ENCODE measurements at places on chromosomes 7 and 10.

DNA sequence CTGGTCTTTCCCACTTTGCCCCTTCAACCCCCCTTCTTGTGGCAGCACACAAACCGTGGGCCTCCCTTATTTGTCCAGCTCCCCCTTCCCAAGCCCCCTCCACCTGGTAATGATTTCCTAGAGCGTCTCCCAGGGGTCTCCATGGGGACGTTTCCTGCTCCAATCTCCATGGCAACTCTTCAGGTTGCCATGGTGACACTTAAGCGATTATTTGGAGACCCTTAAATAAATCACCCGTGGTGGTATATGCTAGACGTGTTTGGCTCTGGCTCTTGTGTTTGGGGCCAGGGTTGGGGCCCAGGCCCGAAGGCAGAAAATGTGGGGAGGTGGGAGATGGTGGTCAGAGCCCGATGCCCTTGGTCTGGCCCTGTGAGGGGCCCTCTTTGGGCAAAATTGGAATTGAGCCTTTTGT is 41.1 kb upstream of the DLG5 start:
- no peak for DNase-seq

DNA sequence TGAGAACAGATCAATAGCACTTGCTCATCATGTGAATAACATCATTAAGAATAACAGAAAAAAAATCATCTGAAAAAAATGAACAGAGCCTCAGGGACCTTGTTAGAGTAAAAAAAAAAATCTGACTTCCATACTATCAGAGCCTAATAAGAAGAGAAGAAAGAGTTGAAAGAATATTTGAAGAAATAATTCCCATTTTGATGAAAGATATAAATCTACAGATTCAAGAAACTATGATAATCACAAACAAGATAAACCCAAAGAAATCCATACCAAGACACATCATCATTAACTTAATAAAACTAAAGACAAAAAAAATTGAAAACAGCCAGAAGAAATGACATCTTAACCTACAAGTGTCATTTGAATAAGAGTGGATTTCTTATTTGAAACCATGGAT is 134.4 kb downstream of the BMS1 start:
- no peak for DNase-seq

DNA sequence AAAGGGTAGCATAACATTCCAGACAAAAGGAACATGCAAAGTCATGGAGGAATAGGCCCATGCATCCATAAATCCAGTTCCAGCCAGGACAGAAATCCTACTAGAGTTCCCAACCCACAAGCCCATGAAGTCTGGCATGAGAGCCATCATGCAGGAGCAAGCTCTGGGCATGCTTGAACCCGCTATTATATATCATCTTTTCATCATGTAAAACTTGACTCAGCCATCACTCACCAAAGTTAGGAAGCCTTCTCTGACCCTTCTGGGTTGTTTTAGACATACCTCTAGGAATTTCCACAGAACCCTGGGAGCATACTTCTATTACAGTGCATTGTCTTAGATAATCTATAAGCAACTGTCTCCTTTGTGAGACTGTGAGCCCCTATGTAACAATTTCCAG is 293.0 kb upstream of the NPSR1 start:
- no peak for DNase-seq

DNA sequence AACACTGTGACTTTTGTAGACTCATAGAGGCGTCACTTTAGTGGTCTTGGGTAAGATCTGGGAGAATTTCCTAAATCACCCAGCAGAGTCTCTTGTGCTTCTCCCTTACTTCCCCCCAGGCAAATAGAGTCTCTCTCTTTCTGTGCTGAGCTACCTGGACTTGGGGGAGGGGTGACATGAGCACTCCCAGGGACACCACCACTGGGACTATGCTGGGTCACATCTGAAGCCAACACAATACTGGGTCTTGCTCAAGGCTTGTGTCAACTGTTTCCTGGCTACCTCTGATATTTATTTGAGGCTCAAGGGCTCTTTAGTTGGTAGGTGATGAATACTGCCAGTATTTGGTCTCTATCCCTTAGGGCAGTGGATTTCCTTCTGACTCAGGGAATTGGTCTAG is 214.6 kb upstream of the TPK1 start:
- DNase-seq = no peak

DNA sequence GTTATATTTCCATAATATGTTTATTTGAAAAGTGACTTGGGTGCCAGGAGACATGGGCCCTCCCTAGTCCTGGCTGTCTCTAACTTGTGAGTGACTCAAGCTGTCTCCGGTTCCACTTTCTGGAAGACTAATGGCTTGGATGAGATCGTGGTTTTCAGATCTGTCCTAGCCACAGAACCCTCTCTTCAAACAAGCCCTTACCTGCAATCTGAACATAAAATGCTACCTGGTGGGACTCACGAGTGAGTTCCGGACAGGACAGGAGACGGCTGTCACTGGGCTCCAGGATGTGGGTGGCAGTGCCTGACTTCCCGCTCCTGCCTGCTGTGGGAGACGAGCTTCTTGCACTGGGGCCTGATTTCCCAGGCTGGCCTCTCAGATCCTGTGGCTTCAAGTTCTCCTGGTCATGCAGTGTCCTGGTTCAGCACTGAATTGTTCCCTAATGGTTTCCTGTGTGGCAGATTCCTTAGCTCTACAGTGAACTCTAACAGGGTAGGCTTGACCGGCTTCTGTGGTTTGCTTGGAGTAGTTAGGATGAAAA is 26.0 kb upstream of the PFKFB3 start:
- DNase-seq = no peak

DNA sequence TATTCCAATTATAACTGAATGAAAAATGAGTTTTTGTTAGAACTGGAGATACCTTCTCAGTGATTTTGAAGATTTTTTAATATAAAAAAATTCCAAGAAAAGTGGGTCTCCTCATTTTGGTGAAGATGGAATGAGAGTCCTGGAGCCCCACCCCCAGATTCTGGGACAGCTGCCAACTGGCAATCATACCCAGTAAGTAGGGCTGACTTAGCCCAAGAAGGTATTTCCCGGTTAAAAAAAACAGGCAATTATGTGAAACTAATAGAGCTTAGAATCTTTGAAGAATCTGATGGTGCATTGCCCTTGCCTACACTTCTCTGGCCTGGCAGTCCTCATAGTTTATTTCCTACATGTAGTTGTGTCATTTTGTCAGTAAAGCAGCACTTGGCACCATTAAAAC is 52.8 kb upstream of the VWDE start:
- no peak for DNase-seq

GRCh38 chr10:63343476-63343875 is 122.3 kb downstream of the JMJD1C start:
- no peak for DNase-seq

DNA sequence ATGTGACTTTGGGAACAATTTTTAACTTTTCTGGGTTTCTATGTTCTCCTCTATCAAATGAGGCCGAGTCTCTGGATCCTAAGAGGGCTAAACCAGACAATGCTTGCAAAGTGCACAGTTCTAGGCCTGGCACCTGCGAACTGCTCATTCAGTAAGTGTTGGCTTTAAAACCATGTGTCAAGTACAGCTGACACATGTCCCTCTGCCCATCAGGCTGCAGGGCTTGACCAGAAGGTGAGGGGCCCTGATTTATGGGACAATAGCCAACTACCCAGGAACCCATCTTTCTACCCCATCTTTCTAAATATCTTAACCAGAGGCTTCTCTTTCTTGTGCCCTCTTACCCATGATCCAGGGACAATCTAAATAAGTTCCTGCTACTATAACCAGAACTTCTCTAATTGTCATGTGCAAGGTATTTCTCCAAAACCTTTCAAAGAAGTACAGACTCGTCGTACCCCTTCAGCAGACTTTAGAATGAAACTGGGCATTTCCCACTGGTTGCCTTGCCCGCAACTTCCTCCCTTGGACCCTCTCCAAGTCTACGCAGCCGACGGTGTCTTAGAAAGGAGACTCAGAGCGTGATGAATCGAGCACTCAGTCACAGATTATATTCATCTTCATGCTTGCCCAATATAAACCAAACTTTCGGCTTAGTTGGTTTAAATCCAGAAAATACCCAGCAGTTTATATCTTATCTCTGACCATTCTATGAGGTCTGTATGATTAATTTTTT is 69.8 kb upstream of the STEAP1B start:
- peak; percentile 27 for DNase-seq

DNA sequence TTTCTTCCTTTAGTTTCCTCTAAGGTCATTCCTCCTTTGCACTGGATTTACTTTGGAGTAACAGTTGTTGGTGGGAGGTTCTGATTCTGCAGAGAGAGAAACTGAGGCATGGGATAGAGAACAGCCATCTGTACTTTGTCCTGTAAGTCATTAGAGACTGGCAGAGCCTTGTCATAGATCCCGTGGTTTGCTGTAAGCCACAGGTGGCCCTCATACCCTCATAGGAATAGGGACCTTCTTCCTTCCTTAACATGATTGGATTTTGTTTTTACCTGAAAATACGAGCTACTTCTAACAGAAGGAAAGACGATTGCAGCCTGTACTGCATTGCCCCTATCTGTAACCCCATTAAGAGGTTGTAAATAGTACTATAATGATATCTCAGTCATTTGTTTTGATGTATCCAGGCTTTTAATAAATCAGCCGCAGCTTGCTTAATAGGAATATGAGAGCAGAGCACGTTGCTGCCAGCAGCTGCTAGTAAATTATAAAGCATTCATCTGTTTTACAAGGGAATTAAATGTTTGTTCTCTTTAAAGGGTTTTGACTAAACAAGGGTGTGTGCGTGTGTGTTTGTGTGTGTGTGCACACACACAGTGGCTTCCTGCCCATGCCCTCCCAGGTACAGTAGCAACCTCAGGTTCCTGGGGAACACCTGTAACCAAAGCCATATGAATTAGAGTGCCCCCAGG is 249.8 kb downstream of the AUTS2 start:
- no peak for DNase-seq

- no peak for DNase-seq
Observed at GRCh38 chr7:111690364-111691111, 128.2 kb upstream of the IMMP2L start.

- DNase-seq = no peak
Observed at GRCh38 chr10:99280472-99280871, 44.8 kb upstream of the HPSE2 start.

- DNase-seq = no peak
Observed at GRCh38 chr7:7989133-7989532, 20.5 kb downstream of the GLCCI1 start.

DNA sequence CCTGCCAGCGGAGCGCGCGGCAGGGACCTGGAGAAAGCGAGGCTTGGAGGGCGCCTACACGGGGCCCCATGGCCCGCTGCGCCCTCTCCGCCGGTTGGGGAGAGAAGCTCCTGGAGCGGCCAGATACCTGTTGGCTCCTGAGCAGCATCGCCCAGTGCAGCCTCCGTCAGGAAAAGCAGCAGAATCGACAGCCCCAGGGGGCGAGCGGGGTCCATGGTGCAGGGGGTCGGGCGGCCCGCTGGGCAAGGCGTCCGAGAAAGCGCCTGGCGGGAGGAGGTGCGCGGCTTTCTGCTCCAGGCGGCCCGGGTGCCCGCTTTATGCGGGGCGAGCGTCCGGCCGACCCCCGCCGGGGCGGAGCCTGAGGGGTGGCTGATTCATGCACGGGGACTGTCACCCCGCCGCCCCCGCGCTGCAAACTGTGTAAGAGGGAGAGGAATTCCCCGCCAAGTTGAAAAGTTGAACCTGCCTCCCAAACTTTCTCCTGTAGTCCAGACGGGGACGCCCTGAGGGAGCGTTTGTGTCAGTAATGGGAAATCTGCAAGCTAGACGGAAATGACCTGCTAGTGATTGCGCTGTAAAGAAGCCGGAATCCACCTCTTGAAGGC is at the start of gene TFPI2:
TFPI2 (minus strand) TSS at position 290 of the 605 bp plus-strand sequence; CDS start at position 215, 75 bp downstream.
- peak; percentile 48 for DNase-seq

DNA sequence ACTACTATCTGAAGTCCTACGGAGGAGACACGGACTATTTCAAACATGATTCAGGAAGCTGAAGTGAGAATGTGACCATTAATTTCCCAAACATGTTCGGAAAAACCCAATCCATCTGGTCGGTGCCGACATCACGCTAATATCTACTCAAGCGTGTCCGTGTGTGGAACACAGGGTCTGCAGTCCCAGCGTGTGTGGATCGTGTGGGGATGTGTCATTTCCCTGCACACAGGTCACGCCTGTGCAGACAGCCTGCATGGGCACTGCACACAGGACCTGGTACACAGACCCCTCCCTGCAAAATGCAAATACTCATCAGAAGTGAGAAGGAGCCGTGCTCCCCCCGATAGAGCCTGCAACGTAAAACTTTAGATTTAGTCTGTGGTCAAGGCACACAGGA is 57.8 kb downstream of the CARD11 start:
- DNase-seq = no peak

GRCh38 chr7:117470777-117471176 is 9.0 kb upstream of the CFTR start:
- DNase-seq = no peak

DNA sequence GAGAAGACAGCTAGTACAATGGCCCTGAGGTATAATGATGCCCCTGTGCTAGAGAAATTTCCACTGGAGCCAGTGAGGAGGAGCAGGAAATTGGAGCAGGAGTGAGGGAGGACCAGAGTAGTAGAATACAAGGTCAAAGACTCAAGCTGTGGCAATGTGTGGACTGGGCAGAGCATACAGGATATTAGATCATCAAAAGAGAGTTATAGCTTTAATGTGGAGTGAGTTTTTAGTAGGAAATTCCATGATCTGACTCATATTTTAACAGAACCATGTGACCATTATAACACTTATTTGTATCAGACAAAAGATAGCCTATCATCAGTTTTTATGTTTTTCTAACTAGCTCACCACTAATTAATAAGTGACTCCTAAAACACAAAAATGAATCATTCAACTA is 154.1 kb downstream of the DGKB start:
- no peak for DNase-seq

- DNase-seq = no peak
Observed at GRCh38 chr10:13512564-13512963, 16.2 kb downstream of the BEND7 start.

GRCh38 chr10:25049966-25050365 is 33.6 kb downstream of the THNSL1 start:
- DNase-seq = no peak

GRCh38 chr10:51743146-51743545 is 43.8 kb upstream of the CSTF2T start:
- DNase-seq = no peak

DNA sequence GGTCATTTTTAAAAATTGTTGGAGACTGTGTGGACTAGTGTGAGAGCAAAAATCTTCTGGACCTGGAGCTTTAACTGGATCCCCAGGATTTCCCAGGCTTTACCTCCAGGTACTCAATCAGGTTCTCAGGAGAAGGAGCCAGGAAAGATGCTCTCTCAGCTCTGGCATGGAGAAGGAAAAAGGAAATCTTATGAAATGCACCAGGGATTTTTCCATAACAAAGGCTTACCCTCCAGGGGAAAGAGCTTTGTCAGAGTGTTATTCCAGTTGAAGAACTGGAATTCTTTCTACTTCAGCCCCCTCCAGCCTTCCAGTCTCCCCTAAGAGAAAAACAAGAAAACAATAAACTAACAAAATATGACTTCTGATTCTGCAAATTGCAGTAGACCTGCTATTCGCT is 436.7 kb upstream of the ANKRD30A start:
- DNase-seq = no peak

Data from stimulated activated naive CD8-positive, alpha-beta T cell treated with anti-CD3 and anti-CD28 coated beads, Interleukin-15, Interleukin-2, amounts not matched to agents 100 U/mL and 50 U/mL, for 24 hours (primary cell).